ENCODE measurements at places on chromosomes 7 and 10.
A peak's percentile ranks its signal among the peaks of the same experiment; 100 is the strongest.

DNA sequence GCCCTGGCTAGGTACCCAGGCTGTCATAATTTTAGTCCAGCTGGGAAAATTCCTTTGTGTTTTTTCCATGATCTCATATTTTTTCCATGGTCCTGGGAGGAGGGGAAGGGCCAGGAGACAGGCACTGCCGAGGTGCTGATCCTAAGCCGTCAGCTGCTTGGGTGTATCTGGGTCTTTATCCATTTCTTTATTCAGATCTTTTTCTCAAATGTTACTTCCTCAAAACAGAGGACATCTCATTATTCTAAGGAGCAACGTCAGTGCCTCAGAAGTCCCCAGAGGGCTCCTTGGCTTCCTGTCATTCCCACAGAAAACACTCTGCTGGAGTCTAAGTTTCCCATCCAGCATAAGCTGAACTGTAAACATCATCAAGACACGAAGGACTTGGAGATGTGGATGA is 2.8 kb upstream of the OR6V1 start:
- peak; percentile 14 for DNase-seq

- DNase-seq: no peak
Observed at GRCh38 chr7:92832534-92833023, 3.8 kb downstream of the CDK6 start.

- DNase-seq: no peak
Observed at GRCh38 chr7:78473021-78473420, 674.4 kb downstream of the PHTF2 start.

- DNase-seq: no peak
Observed at GRCh38 chr10:77190291-77190690, 447.3 kb downstream of the KCNMA1 start.

DNA sequence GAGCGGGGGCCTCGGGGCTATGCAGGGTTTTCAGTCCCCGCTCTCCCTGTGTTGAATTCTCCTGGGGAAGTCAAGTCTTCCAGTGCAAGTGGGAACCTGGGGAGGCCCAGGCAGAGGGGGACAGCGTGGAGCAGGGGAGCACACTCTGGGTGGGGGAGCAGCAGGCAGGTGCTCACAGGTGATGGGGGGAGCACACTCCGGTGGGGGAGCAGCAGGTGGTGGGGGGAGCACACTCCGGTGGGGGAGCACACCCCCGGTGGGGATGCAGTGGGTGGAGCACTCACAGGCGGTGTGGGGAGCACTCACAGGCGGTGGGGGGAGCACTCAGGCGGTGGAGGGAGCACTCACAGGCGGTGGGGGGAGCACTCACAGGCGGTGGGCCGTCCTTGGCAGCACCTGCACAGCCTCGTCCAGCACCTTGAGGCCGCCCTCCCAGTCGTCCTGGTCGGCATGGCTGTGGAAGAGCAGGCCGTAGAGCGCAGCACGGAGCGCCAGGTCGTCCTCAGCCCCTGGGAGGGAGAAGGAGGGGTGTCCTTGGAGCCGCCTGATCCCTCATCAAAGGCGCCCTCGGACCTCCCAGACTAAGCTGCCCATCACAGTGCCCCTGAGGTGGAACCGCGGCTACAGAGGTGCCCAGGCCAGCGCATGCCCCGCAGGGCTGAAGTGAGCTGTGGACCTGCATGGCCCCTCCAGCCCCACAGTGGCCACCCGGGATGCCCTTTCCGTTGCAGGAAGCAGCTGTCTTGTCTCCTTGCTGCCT is 56.7 kb downstream of the CFAP46 start:
- no peak for DNase-seq

DNA sequence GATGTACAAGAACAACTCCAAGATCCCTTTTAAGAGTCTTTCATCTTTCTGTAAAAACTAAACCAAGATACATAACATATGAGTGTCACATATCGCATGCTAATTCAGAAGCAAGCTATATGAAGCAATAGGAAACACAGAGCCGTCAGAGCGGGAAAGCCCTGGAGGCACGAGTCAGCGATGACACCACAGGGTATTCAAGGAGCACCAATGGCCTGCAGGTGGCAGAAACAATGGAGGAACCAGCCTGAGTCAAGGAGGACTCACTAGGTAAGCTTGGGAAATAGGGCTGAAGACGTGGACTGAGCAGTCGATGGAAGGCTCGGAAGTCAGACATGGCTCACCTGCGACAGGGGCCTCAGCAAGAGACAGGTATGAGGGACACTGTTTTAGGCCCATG is 214.4 kb downstream of the FAM107B start:
- DNase-seq: peak; percentile 94

- DNase-seq: no peak
Observed at GRCh38 chr7:32072397-32072796, 2.2 kb upstream of the PDE1C start.

GRCh38 chr7:51316666-51317581 is at the start of gene COBL:
TSS of gene COBL (minus strand) at chr7:51316809. CDS start at chr7:51316633, 176 bp downstream.
- DNase-seq: no peak

DNA sequence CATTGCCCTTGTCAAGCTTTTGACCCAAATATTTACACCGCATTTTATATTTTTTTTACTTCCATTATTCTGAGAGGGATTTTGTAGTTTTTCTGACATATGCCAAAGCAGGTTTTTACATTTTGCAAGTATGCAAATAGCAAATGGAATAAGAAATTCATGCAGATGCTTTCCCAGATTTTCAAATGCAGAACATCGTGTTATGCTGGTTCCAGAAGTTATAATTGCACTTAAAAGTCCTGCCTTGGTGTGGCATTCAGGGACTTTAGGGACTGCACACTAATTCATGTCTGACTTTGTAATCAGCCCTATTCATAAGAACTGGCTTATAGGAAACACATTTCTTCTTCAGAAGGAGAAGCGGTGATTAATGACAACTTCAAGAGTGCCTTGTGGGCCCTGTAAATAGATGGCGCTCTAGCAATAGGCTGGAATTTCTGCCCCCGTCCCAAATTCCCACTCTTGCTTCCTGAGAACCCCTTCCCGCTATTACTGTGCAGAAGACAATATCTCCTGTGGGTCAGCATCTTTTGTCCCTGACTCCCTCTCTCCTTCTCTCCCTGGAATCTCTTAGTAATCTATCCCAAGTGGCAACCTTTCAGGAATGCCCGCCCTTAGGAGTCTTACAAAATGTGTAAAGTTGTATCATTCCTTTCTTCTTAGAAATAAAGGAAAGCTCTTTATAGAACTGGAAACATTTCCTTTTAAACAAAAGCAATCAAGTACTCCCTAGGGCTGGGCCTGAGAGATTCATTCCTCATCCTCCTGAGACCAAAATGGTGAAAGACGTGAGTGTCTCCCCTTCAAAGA is 264.0 kb downstream of the INHBA start:
- no peak for DNase-seq

DNA sequence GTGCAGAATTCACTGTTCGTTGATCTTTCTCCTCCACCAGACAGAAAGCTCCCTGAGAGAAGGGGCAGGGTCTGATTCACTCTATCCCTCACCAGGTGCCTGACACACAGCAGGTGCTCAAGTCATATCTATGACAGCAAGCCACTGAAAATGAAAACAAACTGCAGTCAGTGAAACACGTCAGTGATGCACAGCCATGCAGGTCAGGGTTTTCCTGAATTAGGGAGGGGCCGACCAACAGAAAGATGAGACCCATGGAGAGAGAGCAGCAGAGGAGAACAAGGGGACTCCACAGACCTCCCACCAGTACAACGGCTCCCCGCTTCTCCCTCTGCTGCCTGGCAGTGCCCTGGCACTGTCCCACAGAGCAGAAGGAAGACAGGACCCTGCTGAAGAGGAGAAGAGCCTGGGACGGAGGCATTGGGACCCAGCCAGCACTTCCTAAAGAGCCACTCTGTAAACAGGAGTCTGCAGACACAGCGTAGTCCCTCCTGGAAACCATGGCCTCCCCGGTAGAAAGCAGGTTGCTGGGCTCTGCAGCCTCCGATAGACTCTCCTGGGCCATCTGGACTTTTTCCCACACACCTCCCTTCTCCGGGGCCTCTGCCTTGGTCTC is 50.3 kb downstream of the FAM53B start:
- DNase-seq: no peak
